ENCODE measurements at places on chromosomes 1 and 21.

DNA sequence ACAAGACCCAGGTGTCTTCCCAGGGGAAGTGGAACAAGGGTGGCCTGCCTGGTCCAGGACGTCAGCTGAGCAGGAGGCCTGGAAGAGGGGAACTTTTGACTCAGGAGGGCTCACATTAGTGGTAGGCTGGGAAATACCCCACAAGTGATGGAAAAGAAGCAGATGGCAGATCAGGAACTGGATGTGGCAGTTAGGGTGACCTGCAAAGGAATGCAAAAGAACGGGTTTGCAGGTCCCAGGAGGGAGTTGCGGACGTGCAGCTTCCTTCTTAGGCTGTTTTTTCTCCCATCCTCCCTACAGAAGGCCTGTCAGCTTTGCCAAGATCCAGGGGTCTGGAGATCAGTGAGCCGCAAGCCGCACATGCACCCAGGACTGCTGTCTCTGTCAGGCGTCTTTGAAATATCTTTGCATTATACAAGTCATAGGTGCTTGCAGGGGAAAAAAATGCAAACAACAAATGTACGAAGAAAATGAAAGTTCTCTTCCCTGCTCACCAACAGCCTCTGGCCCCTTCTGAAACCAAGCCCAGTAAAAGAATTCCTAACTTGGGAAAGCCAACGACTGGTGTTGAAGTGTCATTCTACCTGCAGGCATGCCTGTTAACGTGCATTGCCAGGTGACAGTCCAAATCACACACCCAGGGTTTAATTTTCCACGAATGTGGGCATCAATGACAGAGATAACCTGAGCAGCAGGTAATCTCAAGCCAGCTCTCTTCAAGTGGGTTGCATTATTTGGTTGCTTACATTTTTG is 34.4 kb downstream of the NENF start:
- no peak for DNase-seq

GRCh38 chr1:175648927-175649326 is 94.5 kb downstream of the TNR start:
- DNase-seq: no peak

DNA sequence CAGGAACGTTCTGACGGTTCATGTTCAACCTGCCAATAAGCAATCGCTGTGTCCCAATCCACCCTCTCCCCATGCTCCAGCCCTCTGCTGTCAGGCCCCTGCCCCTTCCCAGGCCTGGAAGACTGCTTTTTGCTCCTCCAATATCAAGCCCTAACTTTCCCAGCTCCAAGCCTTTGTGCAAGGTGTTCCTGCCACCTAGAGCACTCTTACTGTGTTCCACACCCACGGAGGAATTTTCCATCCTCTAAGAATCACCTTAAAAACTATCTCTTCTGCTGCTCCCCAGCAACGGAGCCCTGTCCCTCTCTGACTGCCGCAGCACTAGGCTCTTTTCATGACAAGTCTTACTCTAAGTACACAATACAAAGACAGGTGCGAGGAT is 657.9 kb downstream of the AJAP1 start:
- no peak for DNase-seq

- DNase-seq: no peak
Observed at GRCh38 chr1:152924191-152924590, 15.8 kb downstream of the IVL start.

DNA sequence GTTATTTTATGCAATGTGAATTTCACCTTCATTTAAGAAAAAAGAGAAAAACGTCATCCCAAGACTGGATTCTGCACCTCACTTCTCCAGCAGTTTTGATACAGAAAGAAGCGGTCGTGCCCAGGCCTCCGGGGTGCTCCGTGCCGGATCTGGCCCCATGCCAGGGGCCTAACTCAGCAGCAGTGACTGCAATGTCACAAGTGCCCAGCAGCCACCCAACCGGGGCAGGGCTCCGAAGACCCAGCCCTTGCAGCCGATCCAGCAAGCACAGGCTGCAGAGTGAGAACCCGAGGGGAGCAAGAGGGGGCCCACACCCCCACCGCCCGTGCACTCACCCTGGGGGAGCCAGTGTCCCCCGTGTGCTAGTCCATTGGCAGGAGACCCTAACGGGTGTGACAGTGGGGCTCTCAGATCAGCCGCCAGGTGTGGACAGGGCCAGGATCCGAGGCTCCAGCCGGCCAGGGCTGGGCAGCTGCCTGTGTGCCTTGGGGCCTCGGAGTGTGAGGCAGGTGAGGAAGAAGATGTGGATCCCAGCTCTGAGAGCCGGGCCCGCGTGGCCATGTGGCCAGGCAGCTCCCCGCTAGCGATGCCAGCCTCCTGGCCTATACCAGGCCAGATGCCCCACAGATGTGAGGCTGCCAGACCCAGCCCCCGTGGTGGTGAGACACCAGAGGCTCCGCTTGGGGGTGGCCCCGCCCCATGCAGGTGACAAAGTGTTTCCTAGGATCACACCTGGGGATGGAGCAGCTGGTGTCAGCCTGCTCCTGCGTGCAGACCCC is 60.6 kb downstream of the MEGF6 start:
- DNase-seq: no peak

- DNase-seq: peak; percentile 19
Observed at GRCh38 chr1:20574686-20575540, 14.0 kb upstream of the CDA start.
